ENCODE measurements at places on chromosomes 1 and 21. TPM values are rescaled to one million over a fixed set of nuclear protein-coding genes. Genes with fewer than 3 reads are reported as not detected.

DNA sequence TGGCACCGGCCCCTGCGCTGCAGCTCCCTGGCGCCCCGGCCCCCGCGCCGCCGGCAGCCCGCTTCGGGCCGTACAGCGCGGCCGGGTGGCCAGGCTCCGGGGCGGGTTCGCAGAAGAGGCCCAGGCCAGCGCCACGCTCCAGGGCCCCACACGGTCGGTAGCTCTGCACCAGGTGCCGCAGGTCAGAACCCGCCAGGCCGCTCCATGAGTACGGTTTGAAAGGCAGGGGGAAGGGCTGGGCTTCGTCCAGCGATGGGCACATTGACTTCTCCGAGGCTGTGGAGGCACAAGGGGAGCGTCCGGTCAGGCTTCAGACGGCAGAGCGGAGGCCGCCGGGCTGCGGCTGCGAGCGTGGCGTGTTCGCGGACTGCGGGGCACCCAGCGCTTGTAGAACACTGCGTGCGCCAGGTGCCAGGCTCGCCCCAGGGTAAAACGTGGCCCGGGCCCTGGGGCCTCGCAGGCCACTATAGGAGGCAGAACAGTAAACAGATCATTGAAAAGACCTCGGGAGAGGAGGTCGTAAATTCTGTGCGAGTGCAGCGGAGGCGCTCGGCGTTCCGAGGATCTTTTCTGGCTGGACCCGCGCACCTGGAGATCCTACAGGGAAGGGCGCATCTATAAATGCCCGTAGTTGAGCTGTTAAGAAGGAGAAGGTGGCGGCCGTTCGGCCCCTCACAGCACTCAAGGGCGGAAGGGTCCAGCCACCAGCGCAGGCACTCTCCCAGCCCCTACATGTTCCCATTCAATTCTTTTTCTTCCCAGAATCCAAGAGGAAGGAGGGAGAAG, 5.7 kb downstream of the GFI1 start:
- DNase-seq, result peak; percentile 19

GRCh38 chr1:114040273-114041015, 61.2 kb downstream of the OLFML3 start:
- DNase-seq, result no peak

- no peak for DNase-seq
Measured at GRCh38 chr1:7624791-7625355, 146.2 kb upstream of the VAMP3 start.

DNA sequence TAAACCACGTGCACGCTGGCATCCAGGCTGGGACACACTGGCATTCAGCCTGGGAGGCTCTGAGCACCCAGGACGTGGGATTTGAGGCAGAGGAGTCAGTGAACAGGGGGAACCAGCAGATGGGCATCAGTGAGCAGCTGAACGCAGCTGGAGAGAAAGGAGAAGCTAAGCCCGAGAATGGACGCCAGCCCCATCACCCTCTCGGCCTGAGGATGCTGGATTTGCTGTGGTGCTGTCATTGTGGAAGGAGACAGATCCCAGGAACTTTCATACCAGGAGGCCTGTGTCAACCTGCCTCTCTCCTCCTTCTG, 132.8 kb downstream of the PGBD5 start:
- no peak for DNase-seq

The NEXN gene
- 1.9 TPM for total RNA-seq

The PDZK1IP1 gene
- 32.4 TPM for total RNA-seq

All from left colon (tissue), 2 donors.